Endothelial cell of umbilical vein (primary cell): ENCODE measurements at places on chromosomes 2 and 18. TPM values are rescaled to one million over a fixed set of nuclear protein-coding genes. Genes with fewer than 3 reads are reported as not detected.

CTLA4 gene
- not detected in 2 replicates for total RNA-seq

STPG4 gene
- total RNA-seq, result 0.21 and 0.53 TPM in 2 replicates

ERCC3 gene
- 46.6 and 47.3 TPM in 2 replicates for total RNA-seq

PARD3B gene
- 17.7 and 30.9 TPM in 2 replicates for total RNA-seq

SLC66A2 gene
- 32.5 and 35.2 TPM in 2 replicates for total RNA-seq

SERPINB7 gene
- total RNA-seq, result not detected in 2 replicates
